ENCODE measurements at places on chromosomes 4 and X.

- peaks cover 1% of the 10 kb centered on the region for H3K4me1 ChIP-seq
- H3K27me3 ChIP-seq = no peaks in the 10 kb centered on the region
- no peaks in the 10 kb centered on the region for H3K36me3 ChIP-seq
- peak; percentile 18 for DNase-seq
These were observed 41.8 kb upstream of the HS3ST1 start for GRCh38 chr4:11470438-11471045.

GRCh38 chrX:129116676-129117470, 406.4 kb downstream of the SMARCA1 start:
- H3K27me3 ChIP-seq = no peaks in the 10 kb centered on the region
- DNase-seq = no peak
- no peaks in the 10 kb centered on the region for H3K4me1 ChIP-seq
- H3K4me3 ChIP-seq = no peak overlapping the region
- no peaks in the 10 kb centered on the region for H3K36me3 ChIP-seq

DNA sequence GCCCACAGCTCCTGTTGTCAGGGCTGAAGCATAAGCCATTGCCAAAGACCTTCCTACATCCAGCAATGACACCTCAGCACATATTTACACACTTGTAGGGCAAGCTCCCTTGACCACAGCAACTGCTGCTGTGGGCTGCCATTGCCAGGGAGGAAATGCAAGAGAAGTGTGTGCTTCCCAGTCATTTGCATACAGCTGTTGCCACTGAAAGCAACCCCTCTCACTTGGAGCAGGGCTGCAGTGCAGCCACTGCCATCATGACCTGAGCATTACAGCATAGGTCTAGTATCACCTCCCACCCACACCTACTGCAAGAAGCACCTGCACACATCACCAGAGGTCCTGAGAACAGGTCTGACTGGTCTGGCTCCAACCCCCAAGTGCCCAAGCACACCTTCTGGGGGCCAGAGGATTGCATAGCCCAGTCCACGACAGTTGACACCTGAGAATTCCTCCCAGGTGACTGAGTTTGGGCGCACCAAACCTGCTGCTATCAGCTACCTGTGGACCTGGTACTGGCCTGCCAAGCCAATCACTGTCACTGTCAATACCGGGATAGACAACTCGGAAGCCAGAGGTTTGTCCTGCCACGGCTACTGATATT, 636.5 kb upstream of the SLIT2 start:
- DNase-seq = no peak
- H3K36me3 ChIP-seq = no peaks in the 10 kb centered on the region
- no peak overlapping the region for H3K4me3 ChIP-seq
- no peaks in the 10 kb centered on the region for H3K4me1 ChIP-seq
- H3K27ac ChIP-seq = no peak overlapping the region

DNA sequence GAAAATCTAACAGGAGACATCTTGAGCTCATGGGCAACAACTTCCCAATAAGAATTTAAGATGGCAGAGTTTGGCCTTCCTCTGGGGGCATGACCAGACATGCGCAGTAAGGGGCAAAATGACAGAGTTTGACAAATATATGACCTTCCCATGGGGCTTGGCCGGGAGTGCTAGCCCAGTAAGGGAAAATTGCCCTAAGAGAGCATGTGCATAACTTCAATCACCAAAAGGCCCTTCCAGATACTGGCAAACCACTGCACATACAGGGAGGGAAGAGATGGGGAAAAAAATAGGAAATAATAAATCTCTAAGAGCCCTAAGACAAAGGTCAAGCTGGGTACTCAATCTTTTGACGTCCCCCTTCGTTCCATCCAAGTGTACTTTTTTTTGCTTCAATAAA, 13.4 kb downstream of the TIFA start:
- no peaks in the 10 kb centered on the region for H3K36me3 ChIP-seq
- no peak overlapping the region for H3K27ac ChIP-seq
- H3K4me3 ChIP-seq = no peak overlapping the region
- H3K27me3 ChIP-seq = no peaks in the 10 kb centered on the region
- DNase-seq = no peak

DNA sequence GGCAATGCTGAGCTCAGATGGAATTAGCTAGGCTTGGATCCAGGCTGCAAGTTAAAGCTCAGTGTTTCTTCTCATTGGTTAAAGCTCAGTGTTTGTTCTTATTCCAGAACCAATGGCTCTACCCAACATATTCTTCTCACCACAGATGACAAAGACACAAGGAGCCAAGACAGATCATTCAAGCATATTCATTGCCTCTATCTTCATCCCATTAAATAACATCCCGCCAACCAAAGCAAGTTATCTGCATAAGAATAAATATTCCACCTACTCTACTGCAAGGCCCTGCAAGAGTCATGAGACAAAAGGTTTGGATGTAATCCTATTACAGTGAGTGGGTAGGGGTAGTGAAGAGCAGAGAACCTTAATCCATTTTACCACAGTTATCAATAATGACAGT, 766.5 kb downstream of the C4orf33 start:
- no peak overlapping the region for H3K27ac ChIP-seq
- no peaks in the 10 kb centered on the region for H3K27me3 ChIP-seq
- DNase-seq = peak; percentile 10

Data from mesendoderm (in vitro differentiated cells).